ENCODE measurements at places on chromosomes 3 and 15.

DNA sequence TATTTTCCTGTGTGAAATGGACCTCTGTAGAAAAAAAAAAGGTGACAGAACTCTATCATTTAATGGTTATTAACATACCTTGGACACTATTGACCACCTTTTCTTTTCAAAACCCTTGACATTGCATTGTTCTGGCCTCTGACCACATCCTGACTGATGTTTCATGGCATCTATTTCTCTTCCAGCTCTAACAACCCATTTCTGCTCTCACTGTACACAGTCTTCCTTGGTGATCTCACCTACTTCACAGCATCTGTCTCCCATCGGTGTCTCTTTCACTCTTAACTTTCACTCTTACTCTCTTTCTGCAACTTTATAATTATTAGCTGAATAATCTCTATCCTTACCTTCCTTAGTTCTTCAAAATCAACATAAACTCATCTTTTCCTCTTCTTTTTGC, 217.4 kb upstream of the CD96 start:
- no peak for DNase-seq

DNA sequence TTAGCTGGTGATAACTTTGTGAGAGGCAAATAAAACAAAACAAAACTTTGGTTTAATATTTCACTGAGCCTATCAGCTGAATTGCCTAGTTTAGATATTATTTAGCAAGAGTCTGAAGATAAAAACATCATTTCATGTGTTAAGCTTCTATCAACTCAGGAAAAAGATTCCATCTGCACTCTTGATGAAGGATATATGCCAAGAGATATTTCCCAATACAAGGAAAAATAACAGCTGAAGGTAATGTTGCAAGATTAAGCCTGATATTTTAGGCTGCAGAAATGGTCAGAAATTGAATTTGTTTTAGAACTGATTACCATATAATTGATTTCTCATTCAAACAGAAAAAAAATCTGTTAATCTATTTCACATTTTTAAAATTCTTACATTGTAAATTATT, 77.2 kb upstream of the SLITRK3 start:
- no peak for DNase-seq

DNA sequence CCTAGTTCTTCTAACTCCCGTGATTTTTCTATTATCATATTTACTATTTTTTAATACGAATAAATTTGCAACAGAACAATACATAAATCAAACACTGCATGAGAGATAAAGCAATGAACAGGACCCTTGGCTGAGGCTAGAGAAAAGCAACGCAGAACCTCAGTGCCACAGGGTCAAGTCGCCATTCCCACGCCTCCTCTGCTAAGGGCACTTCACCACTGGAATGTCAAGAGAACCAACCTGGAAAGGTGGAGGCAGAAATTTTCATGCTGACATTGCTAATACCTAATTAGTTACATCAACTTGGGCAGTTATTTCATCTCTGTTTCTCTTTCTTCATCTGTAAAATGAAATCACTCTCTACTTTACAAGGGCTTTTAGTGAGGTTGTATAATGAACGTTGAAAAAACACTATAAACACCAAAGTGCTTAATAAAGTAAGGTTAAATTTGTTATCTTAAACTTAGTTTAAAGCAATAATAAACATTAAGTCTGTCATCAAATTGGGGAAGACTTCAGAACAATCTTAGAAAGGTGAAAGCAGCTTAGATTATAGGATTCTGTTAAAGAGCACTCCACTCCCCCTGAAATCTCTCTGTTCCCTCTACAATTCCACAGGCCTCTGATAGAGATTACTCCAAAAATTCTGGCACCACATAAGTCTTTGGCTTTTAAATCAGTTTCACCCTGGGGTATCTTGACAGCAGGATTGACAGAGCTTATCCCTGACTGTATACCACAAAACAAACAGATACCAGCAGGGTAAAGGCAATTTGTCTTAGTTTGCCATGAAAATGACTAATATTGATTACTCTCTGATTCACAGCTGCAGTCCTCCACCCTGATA, 41.9 kb downstream of the PLCH1 start:
- no peak for DNase-seq

- no peak for DNase-seq
Measured at GRCh38 chr3:46733026-46733800, 15.5 kb upstream of the PRSS50 start.

DNA sequence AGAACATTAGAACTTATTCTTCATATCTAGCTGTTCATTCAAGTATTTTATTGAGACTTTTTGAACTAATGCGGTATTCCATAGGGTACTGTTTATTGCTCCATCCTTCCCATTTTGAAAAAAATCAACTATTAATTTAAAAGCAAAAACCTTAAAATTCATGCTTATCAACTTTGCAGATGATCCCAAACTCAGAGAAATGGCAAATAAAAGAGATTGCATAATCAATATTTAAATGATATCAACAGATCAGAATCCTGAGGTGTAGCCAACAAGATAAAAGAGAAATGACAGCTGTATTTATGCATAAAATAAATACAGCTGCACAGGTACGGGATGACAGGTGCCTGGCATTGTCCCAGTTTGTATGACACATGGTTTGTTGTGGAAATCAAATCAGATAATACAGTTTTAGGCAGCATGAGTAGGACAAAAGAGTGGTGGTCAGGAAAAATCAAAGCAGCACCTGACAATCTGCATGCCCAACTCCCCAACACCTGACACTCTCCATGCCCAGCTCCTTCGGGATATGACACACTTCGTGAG, 42.4 kb upstream of the CMTM8 start:
- DNase-seq = no peak

- DNase-seq = no peak
Measured at GRCh38 chr3:133746712-133747066, 496 bp downstream of the TF start.

GRCh38 chr3:66839508-66839907, 158.6 kb upstream of the KBTBD8 start:
- DNase-seq = no peak

DNA sequence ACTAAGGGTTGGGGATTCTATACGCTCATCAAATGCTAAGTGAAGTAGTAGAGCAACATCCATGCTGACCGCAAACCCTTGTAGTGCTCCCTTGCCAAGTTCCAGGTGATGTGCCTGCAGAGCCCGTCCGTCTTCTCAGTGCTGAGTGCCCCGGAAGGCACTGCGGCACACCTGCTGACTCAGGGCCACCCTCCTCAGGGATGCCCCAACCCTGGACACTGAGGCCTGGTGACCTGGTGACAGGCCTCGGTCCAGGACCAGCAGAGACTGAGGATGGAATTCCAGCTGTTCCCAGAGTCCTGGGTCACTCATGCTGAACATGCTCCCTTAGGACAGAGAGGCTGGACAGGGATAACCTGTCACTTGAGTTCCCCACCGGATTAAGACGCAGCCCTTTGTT, 422.5 kb downstream of the OCA2 start:
- DNase-seq = no peak

- no peak for DNase-seq
Measured at GRCh38 chr3:120163026-120163425, 68.8 kb upstream of the GSK3B start.

DNA sequence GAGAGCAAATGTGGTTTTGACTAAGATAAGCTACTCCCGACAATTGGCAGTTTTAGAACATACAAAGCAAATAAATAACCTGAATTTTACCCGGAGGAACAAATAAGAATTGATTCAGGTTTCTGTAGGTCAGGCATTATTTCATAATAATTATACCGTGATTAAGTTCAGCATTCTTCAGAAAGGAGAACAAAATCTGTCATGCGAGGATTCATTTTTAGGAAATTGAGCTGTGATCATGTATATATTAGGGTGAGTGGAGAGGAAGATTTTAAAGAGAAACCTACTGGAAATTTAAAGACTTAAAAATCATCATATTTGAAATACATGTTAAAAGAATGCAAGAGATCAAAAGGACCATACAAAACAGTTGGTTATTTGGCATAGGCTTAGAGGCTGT, 20.5 kb downstream of the ZNF609 start:
- DNase-seq = no peak

- no peak for DNase-seq
Measured at GRCh38 chr3:11514191-11514821, 129.4 kb downstream of the VGLL4 start.

- DNase-seq = no peak
Measured at GRCh38 chr3:12438318-12438717, 46.0 kb upstream of the TSEN2 start.

GRCh38 chr15:41855261-41855961, 16.8 kb downstream of the PLA2G4B start:
- no peak for DNase-seq

DNA sequence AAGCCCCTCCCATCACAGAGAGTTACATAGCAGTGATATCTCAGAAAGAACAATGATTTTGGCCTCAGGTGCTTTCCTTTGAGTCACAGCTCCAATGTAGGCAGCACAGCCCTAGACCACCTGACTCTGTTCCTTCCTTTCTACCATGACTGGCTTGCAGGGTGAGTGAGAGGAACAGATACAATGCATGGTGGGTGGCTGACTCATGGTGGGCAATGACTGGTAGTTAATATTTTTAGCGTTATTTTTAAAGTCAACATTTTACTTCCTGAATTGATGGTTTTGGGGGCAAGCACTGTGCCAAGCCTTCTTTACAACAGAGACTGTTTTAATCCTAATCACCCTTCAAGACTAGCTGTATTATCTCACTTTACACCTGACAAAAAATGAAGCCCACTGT, 32.8 kb upstream of the ST3GAL6 start:
- DNase-seq = no peak

- DNase-seq = no peak
Measured at GRCh38 chr15:38307251-38307650, 54.6 kb downstream of the SPRED1 start.

GRCh38 chr15:25811481-25811906, 51.6 kb downstream of the ATP10A start:
- DNase-seq = no peak

GRCh38 chr3:159185443-159186050, 383.7 kb downstream of the MFSD1 start:
- DNase-seq = no peak

DNA sequence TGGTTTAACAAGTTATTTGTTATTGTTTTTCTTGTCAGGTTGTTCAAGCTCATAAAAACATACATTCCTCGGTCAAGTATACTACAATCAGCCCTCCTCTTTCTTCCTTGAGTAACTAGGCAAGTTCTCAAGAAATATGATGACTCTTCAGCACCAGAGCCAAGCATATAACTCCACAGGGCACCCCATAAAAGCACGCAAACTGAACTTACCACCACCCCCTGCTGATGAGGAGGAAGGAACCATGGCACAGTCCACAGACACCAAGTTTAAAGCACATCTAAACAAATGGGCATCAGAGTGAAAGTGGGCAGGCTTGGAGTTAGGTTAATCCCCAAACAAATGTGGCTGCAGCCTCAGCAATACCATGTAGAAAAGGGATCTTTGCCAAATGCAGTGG, 5.3 kb downstream of the IP6K2 start:
- no peak for DNase-seq

- DNase-seq = no peak
Measured at GRCh38 chr15:59339252-59339672, 33.4 kb downstream of the MYO1E start.

DNA sequence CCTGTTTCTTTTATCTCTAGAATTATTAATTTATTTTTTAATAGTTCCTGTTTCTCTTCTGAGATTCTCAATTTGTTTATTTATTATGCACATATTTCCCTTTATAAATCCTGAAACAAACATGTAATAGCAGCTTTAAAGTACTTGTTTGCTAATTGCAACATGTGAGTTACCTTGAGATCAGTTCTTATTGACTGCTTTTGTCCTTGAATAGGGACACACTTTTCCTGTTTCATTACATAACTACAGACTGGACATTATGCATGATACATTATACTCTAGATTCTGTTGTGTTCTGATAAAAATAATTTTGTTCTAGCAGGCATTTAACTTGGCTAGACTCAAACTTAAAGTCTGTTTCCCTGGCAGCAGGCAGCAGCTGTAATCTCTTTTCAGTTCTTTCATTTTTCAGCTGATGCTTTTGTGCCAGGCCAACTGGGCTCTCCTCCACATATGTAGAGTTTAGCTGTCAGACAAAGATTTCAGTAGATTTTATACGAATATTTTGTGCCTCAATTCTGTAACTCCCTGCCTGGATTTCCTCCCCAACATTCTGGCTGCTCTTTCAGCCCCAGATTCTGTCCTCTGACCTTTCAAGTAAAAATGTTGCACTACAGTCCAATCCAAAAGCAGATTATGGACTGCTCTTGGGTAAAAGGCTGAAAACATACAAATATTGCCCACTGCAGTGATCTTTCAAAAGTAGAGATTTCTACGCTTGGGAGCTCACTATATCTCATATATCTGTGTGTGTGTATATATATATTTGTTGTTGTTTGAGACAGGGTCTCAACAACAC, 41.9 kb downstream of the PCOLCE2 start:
- DNase-seq = no peak

DNA sequence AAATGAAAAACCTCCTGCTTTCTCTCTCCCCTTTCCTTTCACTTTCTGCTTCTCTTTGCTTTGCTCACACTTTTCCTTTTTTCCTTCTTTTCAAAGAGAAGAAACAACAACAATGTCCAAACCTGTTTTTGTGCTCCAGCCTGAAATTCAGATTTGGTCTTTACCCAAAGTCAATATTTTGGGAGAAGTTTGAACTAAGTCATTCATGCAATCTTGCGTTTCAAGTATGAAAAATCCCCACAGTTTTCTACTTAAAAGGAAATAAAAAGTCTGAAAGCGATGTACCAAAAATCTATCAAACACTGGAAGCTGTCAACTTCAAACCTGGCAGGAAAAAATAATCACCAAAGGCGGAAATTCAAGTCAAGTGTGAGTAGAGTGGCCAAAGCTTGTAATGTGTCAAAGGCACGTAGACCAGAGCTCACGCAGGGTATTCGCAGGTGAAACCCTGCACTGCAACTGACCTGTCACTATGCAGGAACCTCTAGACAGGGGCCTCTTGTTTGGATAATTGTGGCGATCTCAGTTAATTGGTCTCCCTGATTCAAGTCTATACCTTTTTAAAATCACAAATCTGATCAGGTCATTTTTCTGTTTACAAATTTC, 118.8 kb upstream of the GALNT15 start:
- no peak for DNase-seq

DNA sequence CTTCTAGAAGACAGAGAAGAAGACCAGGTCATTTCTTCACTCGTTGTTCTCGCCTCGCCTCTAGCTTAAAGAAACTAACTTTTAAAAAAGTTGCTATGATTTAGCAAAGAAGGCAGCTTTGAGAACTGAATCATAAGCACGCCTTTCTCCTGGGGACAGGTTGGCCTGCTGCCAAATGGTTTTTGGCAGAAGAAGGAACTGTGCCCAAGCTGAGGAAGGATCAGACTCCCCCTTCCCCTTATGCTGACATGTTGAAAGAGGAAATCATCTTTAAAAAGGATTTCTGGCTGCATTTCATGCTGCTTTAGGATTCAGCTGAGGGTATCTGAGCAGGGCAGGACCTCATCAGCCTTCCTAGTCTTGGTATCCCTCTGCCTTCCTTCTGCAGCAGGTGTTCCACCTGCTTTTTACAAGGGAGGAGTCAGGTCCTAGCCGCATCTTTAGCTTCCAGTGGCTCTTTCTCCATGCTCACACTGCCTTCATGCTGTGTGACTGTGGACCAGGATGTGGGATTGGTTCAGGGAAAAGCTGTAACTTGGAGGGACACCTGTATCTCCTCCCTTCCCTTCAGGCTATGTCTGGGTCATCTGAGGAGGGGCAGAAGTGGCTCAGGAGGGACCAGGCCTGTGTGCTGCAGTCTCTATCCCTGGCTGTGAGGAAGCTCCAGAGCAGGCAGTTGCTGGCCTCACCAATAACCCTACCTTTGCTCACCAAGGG, 34.1 kb upstream of the HACD2 start:
- no peak for DNase-seq

GRCh38 chr3:159840703-159841299, 147.8 kb upstream of the IL12A start:
- DNase-seq = no peak

- DNase-seq = no peak
Measured at GRCh38 chr3:153163756-153164550, 1.9 kb downstream of the RAP2B start.

GRCh38 chr3:191390580-191390979, 60.3 kb upstream of the UTS2B start:
- DNase-seq = no peak

Measured in stimulated activated CD4-positive, alpha-beta T cell treated with anti-CD3 and anti-CD28 coated beads, TNF-alpha, amount 100 ng/mL, for 48 hours (primary cell).